Vagina (tissue), 2 donors: ENCODE measurements at places on chromosomes 5 and 9. TPM values are rescaled to one million over a fixed set of nuclear protein-coding genes. Genes with fewer than 3 reads are reported as not detected.

DNA sequence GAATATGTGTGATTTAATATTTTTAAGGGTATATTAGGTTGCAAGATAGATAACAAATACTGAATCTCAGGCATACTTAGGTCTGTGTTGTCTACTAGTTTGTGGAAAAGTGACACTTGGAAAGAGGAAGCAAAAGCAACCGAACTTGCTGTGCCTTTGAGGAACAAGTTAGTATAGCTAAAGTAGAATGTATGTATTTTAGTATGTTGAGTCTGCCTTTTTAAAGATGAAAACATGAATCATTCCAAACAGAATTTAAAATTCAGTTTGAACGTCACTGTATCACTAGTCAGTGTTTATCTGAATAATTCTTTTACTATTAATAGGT is 12.9 kb downstream of the TLE4 start:
- H3K36me3 ChIP-seq, result no peaks in the 10 kb centered on the region
- no peak overlapping the region for H3K4me3 ChIP-seq
- H3K4me1 ChIP-seq, result peaks cover 18% of the 10 kb centered on the region
- no peaks in the 10 kb centered on the region for H3K27me3 ChIP-seq
- no peak for DNase-seq
- H3K27ac ChIP-seq, result no peak overlapping the region

DNA sequence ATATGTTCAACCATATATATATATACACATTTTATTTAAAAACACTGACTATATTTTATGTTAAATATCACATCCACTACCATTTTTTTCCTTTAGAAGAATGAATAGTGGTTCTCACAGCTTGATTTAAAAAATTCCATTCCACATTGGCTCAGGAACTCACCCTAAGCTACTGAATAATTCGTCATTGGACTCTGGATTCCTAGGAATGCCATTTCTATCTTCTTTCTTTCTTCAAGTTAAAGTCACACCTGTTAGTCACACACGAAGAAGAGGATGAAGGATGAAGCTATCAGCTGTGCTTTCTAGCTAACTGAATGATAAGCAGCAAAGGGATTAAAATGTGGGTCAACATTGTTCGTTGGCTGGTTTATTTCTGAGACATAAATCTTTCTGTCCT is 7.9 kb downstream of the ELOVL7 start:
- no peak for DNase-seq
- no peak overlapping the region for H3K27ac ChIP-seq
- H3K4me1 ChIP-seq, result no peaks in the 10 kb centered on the region
- no peaks in the 10 kb centered on the region for H3K27me3 ChIP-seq

DNA sequence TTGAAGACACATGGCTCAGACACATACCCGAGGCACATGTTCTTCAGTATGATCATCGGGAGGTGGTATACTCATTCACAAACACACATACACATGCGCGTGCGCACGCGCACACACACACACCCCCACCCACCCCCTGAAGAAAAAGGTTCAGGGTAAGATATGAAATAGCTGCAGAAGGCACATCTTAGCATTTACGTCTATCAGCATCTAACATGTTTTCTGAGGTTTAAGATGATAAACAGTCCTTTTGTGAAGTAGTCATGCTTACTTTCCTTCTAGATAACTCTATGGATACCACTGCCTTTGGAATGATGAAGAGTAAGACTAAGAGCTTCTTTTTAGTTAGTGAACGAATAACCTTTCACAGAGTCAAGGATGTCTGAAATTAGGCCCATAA is 105.1 kb upstream of the GNA14 start:
- no peaks in the 10 kb centered on the region for H3K36me3 ChIP-seq
- peaks cover 29% of the 10 kb centered on the region for H3K4me1 ChIP-seq
- no peak for DNase-seq
- no peak overlapping the region for H3K4me3 ChIP-seq

DNA sequence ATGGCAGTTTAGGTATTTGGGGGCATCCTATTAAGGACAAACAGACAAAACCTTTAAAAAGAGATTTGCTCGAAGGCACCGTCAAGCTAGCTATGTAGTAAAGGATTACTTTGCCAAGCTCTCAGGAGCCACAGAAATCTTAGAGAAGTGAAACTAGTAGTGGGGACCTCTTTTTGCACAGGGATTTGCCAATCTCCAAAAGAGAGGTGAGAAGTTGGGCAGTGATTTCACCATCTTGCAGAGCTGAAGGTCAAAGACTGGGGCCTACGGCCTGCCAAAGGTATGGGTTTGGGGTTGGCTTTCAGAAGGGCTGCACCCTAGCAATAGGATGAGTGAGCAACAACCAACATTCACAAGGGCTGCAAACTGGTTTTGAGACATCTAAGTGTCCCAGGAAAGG is 1.6 kb upstream of the FCN1 start:
- H3K4me1 ChIP-seq, result no peaks in the 10 kb centered on the region
- H3K36me3 ChIP-seq, result no peaks in the 10 kb centered on the region
- no peak overlapping the region for H3K4me3 ChIP-seq
- no peaks in the 10 kb centered on the region for H3K27me3 ChIP-seq
- no peak for DNase-seq

The FOXD4L5 gene
- not detected for total RNA-seq

DNA sequence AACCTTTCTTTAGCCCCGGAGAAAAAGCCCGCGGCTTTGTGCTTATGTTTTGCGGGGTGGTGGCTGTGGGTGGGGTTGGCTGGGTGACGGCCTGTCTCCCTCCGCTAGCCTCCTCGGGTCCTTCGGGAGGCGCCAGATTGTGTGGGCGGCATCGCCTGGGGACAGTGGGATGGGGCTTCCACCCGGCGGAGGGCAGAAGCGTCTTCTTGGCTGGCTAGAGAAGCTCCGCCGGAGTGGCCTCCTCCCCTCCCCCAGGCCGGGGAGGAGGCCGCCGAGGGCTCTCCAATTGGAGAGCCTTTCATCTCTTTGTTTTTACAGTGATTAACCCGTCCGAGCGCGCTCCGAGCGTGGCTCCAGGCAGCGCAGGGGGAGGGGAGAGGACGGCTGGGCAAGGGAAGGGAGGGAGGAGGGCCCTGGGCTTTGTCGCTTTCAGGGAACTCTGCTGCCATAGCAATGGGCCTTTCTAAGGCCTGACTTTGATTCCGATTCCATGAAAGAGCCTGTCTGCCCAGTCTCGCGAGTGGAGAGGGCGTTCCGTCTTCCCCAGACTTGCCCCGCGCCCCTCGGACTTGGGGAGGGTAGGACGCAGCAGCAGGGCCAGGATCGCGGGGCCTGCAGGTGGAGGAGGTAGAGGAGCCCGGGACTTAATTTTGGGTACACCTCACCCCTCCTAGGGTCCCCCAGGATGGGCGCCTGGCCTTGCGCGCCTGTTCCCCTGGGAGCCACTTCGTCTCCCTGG is 36.7 kb upstream of the TIFAB start:
- no peaks in the 10 kb centered on the region for H3K27me3 ChIP-seq
- H3K36me3 ChIP-seq, result no peaks in the 10 kb centered on the region
- H3K27ac ChIP-seq, result no peak overlapping the region
- no peak for DNase-seq
- peak overlapping the region; percentile 36 for H3K4me3 ChIP-seq

GRCh38 chr9:33329979-33330378 is 39.7 kb downstream of the NFX1 start:
- H3K4me3 ChIP-seq, result no peak overlapping the region
- no peaks in the 10 kb centered on the region for H3K27me3 ChIP-seq
- peaks cover 24% of the 10 kb centered on the region for H3K4me1 ChIP-seq

The RFESD gene
- total RNA-seq, result 1.2 TPM

The LCNL1 gene
- 2.0 TPM for total RNA-seq

DNA sequence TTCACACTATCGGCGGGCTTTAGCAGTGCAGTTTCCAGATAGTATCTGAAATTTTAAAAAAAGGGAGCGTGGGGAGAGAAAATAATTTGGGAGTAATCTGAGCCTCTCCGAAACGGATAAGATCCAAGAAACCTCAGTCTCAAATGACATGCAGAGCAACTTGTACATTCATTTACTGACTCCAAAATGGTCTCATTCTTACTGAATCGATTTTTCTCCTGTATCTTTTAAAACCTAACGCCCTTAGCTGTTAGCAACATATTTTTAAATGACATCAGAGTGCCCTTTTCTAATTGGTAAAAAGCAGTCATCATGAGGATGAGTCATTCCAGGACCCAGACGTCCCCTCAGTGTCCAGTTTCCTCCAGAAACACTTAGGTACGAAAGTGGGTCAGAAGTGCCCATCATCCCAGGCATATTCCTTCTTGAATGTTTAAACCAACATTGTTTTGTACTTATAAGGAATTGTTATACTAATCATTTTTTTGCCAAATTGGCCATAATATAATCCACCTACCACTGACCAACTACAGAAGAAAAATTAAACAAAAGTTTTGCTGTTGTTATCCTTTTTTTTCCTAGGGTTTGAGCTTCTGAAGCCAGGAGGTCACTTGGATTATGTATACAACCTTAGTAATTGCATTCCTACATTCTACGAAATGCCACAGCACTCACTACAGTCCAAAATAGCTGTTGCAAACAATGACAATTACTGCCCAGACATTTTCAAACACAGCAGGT is 354.4 kb downstream of the ADAMTS6 start:
- no peak for DNase-seq
- no peaks in the 10 kb centered on the region for H3K27me3 ChIP-seq
- H3K4me1 ChIP-seq, result no peaks in the 10 kb centered on the region
- H3K27ac ChIP-seq, result no peak overlapping the region
- H3K4me3 ChIP-seq, result no peak overlapping the region

- no peak overlapping the region for H3K27ac ChIP-seq
- DNase-seq, result no peak
- H3K36me3 ChIP-seq, result no peaks in the 10 kb centered on the region
- H3K27me3 ChIP-seq, result no peaks in the 10 kb centered on the region
- no peak overlapping the region for H3K4me3 ChIP-seq
Measured at GRCh38 chr9:18829873-18830272, 203.1 kb downstream of the SAXO1 start.

GRCh38 chr5:78816143-78816765 is 167.7 kb upstream of the LHFPL2 start:
- H3K27me3 ChIP-seq, result no peaks in the 10 kb centered on the region
- H3K36me3 ChIP-seq, result no peaks in the 10 kb centered on the region
- no peak overlapping the region for H3K27ac ChIP-seq
- no peaks in the 10 kb centered on the region for H3K4me1 ChIP-seq
- DNase-seq, result no peak
- no peak overlapping the region for H3K4me3 ChIP-seq

GRCh38 chr9:136078024-136078423 is 17.1 kb downstream of the NACC2 start:
- no peaks in the 10 kb centered on the region for H3K36me3 ChIP-seq
- H3K4me1 ChIP-seq, result peaks cover 41% of the 10 kb centered on the region
- H3K27me3 ChIP-seq, result no peaks in the 10 kb centered on the region
- H3K4me3 ChIP-seq, result no peak overlapping the region

The RNF145 gene
- 67.8 TPM for total RNA-seq

DNA sequence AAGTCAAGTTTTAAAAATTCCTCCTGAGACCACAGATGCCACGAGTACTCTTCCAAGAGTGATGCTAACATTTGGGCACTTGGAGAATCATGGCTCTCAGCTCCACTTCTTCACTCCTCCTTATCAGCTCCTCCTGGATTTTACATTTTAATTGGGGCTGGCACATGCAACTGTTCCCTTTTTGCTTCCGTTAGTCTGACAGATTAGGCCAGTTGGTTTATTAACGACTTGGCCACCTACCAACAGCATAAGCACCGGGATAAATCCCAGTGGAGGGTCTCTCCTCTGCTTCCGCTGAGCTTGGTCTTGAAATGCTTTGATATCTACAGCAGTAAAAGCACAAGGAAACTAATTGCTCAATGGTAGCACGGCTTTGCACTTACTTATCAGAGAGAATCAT is 134.6 kb upstream of the RASEF start:
- H3K27ac ChIP-seq, result no peak overlapping the region
- no peaks in the 10 kb centered on the region for H3K4me1 ChIP-seq
- no peak overlapping the region for H3K4me3 ChIP-seq
- DNase-seq, result no peak
- no peaks in the 10 kb centered on the region for H3K27me3 ChIP-seq
- H3K36me3 ChIP-seq, result no peaks in the 10 kb centered on the region

DNA sequence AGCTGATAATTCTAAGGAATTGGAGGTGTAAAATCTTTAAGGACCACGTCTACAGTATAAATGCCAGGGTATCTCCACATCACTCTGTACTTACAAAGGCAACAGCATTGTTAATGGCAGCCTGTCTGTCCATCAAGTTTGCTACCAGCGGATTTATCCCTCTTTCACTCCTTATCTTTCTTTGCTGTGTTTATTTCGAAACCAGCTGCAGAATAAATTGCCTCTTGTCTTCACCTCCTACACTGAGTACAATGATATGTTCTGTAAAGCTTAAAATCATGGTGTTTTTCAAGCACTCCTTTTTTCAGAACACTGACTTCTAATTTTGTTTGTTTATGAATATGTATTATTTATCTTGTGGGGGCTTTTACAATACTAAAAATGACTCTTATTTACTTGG is 1088.1 kb downstream of the NR2F1-AS1 start:
- H3K36me3 ChIP-seq, result no peaks in the 10 kb centered on the region
- no peak overlapping the region for H3K27ac ChIP-seq
- H3K4me1 ChIP-seq, result no peaks in the 10 kb centered on the region
- no peaks in the 10 kb centered on the region for H3K27me3 ChIP-seq

DNA sequence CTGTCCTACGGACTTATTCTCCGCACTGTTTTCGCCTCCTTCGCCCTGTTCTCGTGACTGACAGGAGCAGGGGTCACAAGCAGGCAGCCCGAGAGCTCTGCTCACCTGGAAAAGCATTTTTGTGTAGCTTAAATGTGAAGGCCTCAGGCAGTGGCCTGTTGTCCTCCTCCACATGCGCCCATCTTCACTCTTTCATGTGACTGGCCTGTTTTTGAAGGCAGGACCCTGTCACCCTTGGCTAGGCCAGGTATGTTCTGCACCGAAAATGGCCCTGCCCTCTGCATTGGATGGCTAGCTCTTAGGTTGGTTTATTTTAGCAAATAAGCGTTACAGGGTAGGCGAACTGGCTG is 614 bp upstream of the CPLANE1 start:
- peaks cover 22% of the 10 kb centered on the region for H3K4me1 ChIP-seq
- no peak for DNase-seq
- H3K4me3 ChIP-seq, result peak overlapping the region; percentile 83
- H3K27ac ChIP-seq, result peak overlapping the region; percentile 91
- no peaks in the 10 kb centered on the region for H3K27me3 ChIP-seq

The PCDHB15 gene
- total RNA-seq, result 3.2 TPM

The CAMK4 gene
- 11.8 TPM for total RNA-seq

DNA sequence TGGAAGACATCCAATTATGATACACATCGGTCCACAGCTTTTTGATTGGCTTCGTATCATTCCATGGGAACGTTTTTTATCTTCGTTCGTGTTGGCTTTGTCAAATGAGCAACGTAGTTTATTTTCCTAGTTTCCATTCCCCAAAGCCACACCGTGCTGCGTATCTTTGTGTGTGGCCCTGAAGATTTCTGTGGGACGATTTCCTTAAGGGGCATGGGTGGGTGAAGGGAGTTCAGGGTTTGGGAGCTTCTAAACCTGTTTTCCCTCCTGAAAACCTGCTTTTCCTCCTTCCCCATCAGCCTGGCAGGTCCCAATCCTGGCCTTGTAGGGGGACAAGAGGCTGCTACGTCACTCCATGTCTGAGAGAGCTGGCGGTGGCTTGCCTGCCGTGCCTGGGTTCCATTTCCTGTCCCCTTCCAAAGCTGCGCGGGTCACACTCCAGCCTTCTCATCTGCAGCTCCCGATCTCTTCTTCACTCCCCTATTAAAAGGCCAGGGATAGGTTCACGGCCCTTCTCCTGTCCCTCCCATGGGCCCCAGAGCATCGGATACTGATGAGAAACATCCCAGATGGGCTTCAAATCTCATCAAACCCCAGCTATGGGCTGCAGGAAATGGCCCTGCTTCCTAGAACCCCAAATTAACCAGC is 23.5 kb upstream of the ASS1 start:
- H3K4me1 ChIP-seq, result peaks cover 3% of the 10 kb centered on the region
- H3K4me3 ChIP-seq, result no peak overlapping the region
- H3K27ac ChIP-seq, result no peak overlapping the region
- H3K27me3 ChIP-seq, result no peaks in the 10 kb centered on the region
- no peaks in the 10 kb centered on the region for H3K36me3 ChIP-seq
- no peak for DNase-seq

The TXNDC8 gene
- not detected for total RNA-seq

The SLC6A18 gene
- not detected for total RNA-seq

The AK3 gene
- total RNA-seq, result 72.4 TPM

The PCDHGB6 gene
- total RNA-seq, result 12.5 TPM

The PCDHGA3 gene
- 3.4 TPM for total RNA-seq
